ENCODE measurements at places on chromosomes 3 and 15. TPM values are rescaled to one million over a fixed set of nuclear protein-coding genes. Genes with fewer than 3 reads are reported as not detected.

The RETNLB gene
- total RNA-seq, result not detected

DNA sequence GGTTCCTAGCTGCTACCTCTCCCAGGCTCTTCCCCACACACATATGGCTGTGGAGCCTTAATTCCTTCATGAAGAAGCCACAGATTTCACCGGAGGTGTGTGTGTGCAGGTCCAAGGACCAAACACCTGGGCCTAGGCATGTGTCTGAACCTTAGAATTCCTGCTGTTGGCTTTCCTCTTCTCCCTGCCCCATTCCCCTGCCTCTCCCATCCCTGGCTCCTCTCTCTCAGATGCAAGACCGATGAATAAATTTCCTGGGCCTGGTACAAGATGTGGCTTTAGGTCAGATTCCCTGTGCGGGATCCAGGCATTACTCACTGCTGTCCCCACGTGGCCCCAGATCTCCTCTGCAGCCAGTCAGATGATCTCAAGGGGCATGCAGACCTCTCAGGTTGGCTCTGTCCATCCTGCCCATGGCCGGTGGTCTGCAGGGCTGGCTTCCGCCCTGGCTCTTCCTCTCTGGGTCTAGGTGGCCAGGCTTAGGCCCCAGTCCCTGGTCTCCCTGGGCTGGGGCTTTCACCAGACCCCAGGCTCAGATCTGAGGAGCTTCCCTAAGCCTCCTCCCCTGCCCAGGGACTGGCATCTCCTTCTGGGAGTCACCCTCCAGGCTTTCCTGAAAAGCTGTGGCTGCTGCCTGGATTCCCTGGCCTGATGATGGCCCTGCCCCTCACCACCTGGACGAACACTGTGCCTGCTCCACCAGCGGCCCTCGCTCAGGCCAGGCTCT, 20.5 kb downstream of the CCR9 start:
- no peaks in the 10 kb centered on the region for H3K27me3 ChIP-seq
- no peaks in the 10 kb centered on the region for H3K4me1 ChIP-seq
- H3K27ac ChIP-seq, result no peak overlapping the region
- no peak for DNase-seq
- no peaks in the 10 kb centered on the region for H3K36me3 ChIP-seq

DNA sequence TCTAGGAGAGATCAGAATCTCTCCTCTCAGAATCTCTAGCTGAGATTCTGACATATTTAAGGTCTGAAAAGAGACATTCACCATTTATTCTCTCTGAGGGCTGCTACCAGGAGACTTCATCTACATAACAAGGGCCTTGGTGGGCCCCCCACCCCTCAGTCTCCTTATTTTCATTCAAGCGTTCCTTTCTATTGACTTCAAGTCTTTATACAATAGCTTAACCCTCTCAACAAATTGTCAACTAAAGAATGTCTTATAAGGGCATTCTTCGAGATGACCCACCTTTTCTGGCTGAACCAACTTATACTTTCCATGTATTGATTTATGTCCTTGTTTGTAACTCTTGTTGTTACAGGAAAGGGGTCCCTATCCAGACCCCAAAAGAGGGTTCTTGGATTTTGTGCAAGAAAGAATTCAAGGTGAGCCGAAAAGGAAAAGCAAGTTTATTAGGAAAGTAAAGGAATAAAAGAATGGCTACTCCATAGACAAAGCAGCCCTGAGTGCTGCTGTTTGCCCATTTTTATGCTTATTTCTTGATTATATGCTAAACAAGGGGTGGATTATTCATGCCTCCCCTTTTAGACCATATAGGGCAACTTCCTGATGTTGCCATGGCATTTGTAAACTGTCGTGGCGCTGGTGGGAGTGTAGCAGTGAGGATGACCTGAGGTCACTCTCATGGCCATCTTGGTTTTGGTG, 209.5 kb upstream of the ALCAM start:
- H3K4me1 ChIP-seq, result no peaks in the 10 kb centered on the region
- no peaks in the 10 kb centered on the region for H3K36me3 ChIP-seq
- DNase-seq, result no peak

GRCh38 chr15:78363381-78363734, 23.2 kb downstream of the CRABP1 start:
- no peaks in the 10 kb centered on the region for H3K27me3 ChIP-seq
- no peak overlapping the region for H3K4me3 ChIP-seq
- H3K36me3 ChIP-seq, result no peaks in the 10 kb centered on the region
- H3K27ac ChIP-seq, result no peak overlapping the region
- no peaks in the 10 kb centered on the region for H3K4me1 ChIP-seq

The KCNMB2 gene
- not detected for total RNA-seq

- H3K4me1 ChIP-seq, result no peaks in the 10 kb centered on the region
- no peaks in the 10 kb centered on the region for H3K27me3 ChIP-seq
- H3K27ac ChIP-seq, result no peak overlapping the region
- H3K4me3 ChIP-seq, result no peak overlapping the region
Observed at GRCh38 chr3:144381607-144382006, 410.0 kb downstream of the DIPK2A start.

DNA sequence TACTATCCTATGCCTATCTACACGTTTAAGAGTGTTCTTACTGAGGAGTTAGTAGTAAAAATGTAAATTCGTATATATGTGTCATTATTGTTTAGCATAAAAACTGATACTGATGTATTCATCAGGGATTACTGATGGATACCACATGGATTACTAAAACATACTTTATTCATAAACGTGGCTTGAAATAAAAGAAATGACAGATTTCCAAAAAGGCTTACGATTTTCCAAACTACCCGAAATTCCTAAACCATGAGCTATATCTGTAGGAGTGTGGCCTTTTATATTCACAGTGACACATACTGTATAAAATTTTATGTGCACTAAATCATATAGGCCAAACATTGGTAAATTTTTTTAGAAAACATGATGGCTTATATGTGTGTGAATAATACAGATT, 6.9 kb downstream of the TSC22D2 start:
- H3K27ac ChIP-seq, result no peak overlapping the region
- no peak for DNase-seq
- no peaks in the 10 kb centered on the region for H3K27me3 ChIP-seq

- H3K4me3 ChIP-seq, result no peak overlapping the region
- no peaks in the 10 kb centered on the region for H3K27me3 ChIP-seq
- no peak for DNase-seq
- H3K27ac ChIP-seq, result no peak overlapping the region
Observed at GRCh38 chr3:188465311-188465710, 311.4 kb downstream of the LPP start.

The EXD1 gene
- total RNA-seq, result not detected

The BFSP2 gene
- not detected for total RNA-seq

DNA sequence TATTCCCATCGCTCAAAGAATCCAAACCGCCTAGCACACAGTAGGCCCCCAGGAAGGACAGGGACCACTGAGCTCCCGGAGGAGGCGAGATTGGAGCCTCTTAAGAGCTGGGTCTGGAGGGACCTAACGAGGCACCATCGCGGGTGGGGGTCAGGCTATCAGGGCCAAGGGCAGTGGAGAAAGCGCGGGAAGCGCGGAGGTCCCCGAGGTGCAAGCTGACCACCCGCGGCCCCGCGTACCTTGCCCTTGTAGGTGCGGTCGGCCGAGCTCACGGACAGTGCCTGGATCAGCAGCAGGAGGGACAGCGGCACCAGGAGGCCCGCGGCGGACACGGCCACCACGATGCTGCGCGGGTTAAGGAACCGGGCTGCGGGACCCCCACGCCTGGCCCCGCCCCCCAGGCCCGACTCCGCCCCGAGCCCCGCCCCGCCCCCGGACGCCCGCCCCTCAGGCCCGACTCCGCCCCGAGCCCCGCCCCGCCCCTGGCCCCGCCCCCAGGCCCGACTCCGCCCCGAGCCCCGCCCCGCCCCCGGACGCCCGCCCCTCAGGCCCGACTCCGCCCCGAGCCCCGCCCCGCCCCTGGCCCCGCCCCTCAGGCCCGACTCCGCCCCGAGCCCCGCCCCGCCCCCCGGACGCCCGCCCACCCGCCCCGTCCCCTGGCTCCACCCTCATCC, 3.9 kb downstream of the ZDHHC19 start:
- no peak overlapping the region for H3K27ac ChIP-seq
- H3K4me1 ChIP-seq, result no peaks in the 10 kb centered on the region
- no peak overlapping the region for H3K4me3 ChIP-seq
- H3K36me3 ChIP-seq, result no peaks in the 10 kb centered on the region
- H3K27me3 ChIP-seq, result no peaks in the 10 kb centered on the region

- H3K27ac ChIP-seq, result no peak overlapping the region
- H3K4me1 ChIP-seq, result no peaks in the 10 kb centered on the region
- DNase-seq, result no peak
- no peak overlapping the region for H3K4me3 ChIP-seq
Observed at GRCh38 chr3:148880681-148881080, 15.6 kb downstream of the CPA3 start.

DNA sequence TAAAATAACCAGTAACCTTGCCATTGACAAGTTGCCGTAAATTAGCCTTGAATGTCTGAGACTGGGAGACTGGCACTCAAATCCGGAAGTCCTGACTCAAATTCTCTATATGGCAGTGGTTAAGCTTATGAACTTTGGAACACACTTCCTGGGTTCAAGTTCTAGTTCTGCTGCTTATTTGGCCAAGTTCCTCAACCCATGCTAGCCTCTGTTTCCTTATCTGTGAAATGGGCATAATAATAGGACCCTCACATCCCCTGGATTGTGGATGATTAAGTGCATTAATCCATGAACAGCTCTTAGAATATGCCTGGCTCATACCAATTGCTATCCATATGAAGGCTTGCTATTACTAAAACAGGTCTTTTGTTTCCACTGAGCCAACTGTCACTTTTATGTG, 311.5 kb downstream of the EDEM1 start:
- H3K27me3 ChIP-seq, result no peaks in the 10 kb centered on the region
- no peak for DNase-seq
- H3K4me1 ChIP-seq, result no peaks in the 10 kb centered on the region
- H3K4me3 ChIP-seq, result no peak overlapping the region
- H3K36me3 ChIP-seq, result no peaks in the 10 kb centered on the region
- no peak overlapping the region for H3K27ac ChIP-seq

The BOC gene
- 55.1 TPM for total RNA-seq

- H3K36me3 ChIP-seq, result no peaks in the 10 kb centered on the region
- no peak overlapping the region for H3K27ac ChIP-seq
- DNase-seq, result no peak
- no peak overlapping the region for H3K4me3 ChIP-seq
- no peaks in the 10 kb centered on the region for H3K27me3 ChIP-seq
- H3K4me1 ChIP-seq, result no peaks in the 10 kb centered on the region
Observed at GRCh38 chr3:133280586-133280985, 119.3 kb upstream of the BFSP2 start.

Measured in breast epithelium (tissue), 4 donors.